Suprapubic skin (tissue), 4 donors: ENCODE measurements at places on chromosomes 7 and 10.

DNA sequence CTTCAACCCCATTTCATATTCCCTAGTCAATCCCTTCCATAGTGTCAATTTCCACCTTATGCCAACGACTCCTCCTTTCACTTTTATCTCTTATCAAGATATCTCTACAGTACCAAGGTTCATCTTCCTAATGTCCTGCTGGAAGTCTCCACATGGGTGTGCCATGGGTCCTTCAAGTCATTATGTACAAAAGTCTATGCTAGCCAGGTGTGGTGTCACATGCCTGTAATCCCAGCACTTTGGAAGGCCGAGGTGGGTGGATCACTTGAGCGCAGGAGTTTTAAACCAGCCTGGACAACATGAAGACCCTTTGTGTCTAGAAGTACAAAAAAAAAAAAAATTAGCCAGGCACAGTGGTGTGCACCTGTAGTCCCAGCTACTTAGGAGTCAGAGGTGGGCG, 47.6 kb downstream of the PRTFDC1 start:
- DNase-seq: no peak

DNA sequence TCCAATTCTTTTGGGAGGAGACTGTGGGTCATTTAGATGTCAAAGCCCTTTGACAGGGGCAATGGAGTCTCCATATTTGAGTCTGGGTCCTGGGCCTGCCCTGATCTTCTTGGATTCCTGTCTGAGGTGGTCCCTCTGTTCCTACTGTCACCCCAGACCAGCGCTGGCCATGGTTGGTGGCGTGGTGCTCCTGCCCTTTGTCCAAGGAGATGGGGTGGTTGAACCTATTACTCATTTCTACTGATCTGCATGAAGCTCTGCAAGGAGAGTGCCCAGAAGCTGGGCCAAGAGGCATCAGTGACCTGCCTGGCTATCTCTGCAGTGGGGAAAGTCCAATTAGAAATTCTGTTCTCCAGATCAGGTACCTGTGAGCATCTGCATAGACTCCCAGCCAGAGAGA, 355.6 kb upstream of the NUPR2 start:
- DNase-seq: no peak

DNA sequence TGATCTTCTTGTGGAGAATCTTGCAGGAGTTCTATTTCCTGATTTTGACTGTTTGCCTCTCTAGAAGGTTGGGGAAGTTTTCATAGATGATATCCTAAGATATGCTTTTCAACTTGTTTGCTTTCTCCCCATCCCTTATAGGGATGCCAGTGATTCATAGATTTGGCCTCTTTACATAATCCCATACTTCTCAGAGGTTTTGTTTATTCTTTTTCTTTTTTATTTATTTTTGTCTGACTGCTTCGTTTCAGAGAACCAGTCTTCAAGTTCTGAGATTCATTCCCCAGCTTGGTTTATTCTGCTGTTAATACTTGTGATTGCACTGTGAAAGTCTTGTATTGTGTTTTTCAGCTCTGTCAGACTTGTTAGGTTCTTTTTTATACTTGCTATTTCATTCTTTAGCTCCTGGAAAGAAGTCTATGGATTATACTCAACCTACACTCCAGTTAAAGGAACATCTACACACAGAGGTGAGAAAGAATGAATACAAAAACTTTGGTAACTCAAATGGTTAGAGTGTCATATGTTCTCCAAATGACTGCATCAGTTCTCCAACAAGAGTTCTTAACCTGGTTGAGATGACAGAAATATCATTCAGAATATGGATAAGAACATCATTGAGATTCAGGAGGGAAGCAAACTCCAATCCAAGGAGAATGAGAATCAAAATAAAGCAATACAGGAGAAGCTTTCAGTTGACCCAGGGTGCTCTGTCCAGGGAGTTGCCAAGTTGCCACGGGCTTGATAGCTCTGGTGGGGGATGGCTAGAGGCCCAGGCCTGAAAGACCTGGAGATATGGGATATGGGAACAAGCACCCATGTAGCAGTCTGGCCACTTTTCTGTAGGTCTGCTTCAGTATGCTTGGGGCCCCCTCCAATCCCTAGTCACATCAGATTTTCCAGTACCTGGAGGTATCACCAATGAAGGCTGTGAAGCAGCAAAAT, 150.3 kb downstream of the AHR start:
- DNase-seq: no peak

GRCh38 chr7:124784879-124785818, 19.6 kb upstream of the GPR37 start:
- no peak for DNase-seq

GRCh38 chr10:17599089-17599488, 18.1 kb downstream of the HACD1 start:
- no peak for DNase-seq

DNA sequence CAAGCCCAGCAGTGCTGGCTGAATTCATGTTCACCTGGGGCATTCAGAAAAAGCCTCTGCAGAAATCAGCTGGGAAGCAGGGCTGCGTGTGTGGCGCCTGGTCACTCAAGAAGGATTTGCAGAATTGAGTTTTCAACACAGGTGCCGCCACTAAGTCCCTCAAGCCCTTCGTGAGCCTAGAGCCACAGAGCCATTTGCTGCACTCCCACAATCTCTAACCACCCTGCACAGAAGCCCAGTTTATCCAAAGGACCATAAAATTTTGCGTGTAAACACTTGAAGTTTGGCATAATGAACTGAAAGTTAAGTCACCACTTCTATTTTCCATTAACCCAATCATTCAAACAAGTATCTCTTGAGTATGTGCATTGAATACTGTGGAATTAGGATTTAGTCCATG, 136.2 kb downstream of the DIP2C start:
- DNase-seq: no peak

DNA sequence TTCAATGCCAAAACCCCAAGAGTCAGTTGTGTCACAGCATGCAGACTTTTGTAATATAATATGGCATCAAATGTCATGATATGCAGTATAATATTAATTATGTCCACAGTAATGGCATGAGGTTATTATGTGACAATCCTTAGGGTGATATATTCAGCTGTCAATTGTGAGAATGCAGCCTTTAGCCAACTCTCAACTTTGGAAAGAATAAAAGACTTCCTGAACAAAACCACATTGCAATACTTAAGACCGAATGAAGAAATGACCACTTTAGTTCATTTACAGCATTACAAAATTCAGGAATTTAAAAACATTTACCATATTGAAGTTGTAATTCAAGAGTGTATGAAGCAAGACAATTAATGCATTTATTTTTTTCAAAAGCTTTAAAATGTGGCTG, 45.4 kb downstream of the CPVL start:
- no peak for DNase-seq

DNA sequence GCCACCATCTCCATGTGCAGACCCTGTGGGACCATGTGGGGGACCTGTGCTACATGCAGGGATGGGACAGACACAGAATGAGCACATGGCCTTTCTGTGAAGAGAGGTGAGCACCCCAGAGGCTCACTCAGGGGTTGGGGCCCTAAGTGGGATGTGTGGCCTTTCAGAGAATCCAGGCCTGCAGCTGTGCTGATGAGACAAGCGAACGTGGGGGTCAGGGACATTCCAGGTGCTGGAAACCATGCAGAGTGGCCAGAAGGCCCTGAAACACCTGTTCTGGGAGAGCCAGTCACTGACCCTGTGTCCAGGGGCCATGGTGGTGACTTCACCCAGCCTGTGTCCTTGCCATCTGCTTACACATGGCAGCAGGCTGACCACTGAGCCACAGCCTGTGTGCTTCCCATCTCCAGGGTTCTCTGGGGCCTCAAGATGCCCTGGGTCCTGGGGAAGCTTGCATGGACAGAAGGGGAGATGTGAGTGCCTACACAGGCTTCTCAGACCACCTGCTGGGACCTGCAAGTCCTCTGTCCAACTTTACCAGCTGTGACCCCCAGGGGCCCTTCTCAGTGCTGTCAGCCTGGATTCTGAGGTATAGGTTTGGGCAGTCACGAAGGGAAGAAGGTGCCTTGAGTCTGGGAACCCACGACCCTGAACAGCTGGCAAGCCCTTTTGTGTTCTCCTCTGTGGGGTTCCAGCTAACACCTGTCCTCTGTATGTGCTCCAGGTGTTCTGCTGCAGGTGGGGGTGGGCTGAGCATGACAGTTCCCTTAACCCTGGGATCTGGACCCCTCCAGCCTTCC, 17.6 kb downstream of the RAMP3 start:
- peak; percentile 52 for DNase-seq

DNA sequence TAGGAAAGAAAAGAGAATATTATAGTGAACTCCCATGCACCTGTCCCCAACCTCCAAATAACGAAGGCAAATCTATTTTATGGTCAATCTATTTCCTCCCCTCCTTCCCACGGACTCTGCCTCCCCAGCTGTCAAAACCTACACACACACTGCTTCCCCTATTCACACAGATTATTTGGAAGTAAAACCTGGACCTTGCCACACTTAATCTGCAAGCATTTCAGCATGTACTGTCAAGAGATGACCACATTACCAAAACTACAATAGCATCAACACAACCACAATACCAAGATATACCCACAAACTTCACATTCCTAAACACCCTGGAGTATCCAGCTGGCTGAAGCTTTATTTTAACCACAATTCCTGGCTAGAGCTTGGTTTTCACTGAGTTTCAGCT, 27.8 kb upstream of the KCNK18 start:
- no peak for DNase-seq

DNA sequence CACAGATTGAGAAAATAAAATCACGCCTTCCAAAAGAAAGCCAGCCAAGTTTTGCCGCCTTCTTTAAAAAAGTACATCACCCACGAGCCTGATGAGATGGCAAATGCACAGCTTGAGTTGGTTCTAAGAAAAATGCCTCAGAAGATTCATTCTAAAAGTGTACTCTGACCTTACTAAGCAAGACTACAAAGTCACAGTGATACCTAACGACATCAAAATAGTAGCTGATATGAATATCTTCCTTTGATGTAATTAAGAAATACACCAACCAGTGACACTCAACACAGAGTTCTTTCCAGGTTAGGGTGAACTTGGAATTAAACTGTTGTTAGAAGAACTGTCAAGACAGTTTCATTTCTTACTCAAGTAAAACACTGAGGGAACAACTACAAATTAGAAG, 78.0 kb upstream of the AMPH start:
- no peak for DNase-seq

GRCh38 chr7:88314061-88314491, 7.4 kb upstream of the STEAP4 start:
- DNase-seq: no peak

DNA sequence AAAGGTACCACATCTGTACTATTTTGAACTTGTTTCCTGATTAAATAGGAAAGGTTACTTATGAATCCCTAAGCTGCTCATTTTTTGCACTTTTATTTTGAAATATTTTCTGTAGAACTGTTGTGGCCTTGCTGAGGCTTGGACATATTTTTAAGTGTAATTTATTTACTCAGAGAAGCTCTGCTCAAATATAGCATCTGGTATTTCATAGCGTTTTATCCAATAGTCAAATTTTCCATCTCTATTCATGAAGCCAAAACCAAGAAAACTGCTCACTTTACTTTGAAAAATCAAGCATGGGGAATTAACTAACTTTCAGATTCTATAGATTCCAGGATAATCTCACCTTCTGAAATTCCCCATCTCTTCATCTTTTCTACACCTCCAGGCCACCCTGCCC, 6.6 kb upstream of the FAM3C start:
- no peak for DNase-seq

DNA sequence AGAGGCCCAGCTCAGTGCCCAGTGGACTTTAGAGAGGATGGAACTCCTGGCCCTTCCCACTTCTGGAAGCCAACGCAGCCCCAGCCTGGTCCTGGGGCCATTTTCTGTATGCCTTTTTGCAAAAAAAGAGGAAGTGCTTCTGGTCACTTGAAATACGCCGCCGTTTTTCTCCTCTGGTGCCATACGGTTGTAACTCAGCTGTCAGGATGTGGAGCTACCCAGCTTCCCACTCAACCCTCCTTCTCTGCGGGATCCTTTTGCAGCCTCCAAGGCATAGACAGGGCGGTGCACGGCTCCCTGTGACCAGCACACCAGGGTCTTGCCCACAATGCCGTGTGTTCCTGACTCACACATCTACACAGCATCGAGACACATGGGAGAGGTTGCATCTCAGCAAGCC, 369.6 kb downstream of the TCERG1L start:
- no peak for DNase-seq

GRCh38 chr10:67107670-67108069, 181.8 kb downstream of the LRRTM3 start:
- DNase-seq: no peak

DNA sequence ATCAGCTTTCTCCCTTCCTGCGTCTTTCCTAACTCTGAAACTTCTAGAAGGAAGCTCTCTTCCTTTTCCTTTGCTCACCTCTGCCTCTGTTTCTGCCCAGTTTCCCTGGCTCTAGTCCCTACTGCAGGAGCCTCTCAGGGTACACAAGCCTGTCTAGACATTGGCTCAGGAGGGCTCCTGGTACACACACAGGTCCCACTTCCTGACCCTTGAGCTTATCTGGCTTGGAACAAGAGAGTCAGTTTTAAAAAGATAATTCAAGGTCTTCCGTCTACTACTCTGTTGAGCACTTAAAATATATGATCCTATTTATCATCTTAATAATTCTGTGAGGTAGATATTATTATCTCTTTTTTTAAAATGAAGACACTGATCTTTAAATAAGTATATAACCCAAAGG, 140.7 kb downstream of the RTKN2 start:
- no peak for DNase-seq

- DNase-seq: no peak
These were observed 498.1 kb downstream of the PLXNA4 start for GRCh38 chr7:132077971-132078685.

GRCh38 chr7:125098377-125098970, 168.8 kb upstream of the POT1 start:
- no peak for DNase-seq
